ENCODE measurements at places on chromosomes 6 and 20.

DNA sequence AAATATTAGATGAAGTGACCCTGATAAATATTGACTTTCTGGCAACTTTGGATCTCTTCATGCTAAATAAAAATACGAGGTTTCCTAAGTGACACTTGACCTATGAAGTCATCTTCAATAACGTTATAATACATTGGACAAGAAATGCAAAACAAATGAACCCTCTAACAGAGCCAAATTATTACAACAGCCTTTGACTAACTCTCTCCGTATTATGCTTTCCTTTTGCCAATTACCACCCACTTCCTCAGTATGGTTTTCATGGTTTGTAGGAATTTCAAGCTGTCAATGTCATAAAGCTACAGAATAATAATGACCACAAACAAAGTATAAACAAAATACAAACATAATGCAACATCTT is 210.5 kb downstream of the MOXD1 start:
- DNase-seq: no peak

GRCh38 chr6:166970091-166970490 is 13.7 kb upstream of the RNASET2 start:
- no peak for DNase-seq

DNA sequence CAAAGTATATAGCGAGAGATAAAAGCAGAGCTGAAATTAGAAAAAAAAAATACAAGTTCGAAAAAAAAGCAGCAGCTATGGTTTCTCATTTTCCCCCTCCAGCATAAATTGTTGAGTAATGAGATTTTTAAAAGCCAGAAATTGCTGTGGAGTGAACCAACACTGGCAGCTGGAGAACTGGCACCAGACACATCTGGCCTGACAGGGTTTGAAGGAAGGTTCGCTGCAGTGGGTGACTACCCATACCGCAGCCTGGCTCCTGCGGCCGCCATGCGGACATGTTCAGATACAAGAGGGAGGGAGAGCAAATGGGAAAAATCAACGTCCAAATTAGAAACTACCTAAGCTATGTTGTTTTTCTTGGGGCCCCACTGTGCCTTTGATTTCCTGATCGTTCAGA is 3.3 kb downstream of the APCDD1L start:
- no peak for DNase-seq

DNA sequence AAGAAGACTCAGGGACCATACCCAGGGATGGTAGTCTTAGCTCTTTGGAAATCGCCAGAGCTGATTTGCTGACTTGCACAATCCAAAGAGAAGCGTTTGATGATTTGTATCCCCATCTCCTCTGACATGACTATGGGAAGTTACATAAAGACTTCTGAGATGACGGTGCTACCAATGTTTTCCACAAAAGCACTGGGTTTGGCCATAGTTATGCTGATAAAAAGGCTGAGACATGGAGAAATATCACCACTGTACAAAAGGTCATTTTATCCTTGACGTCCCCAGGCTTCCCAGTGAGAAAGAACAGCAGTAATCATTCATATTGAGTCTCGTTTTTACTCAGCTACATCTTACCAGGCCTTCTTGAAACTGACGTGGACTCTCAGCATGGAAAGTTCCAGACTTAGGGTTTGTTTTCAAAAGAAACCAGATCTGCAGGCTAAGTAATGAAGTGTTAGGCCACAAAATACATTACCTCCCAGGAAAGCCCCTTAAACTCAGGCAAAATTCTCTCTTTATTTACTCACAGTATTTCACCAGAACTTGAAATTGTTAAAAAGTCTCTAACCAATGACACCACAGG is 370.3 kb upstream of the JARID2 start:
- DNase-seq: no peak

DNA sequence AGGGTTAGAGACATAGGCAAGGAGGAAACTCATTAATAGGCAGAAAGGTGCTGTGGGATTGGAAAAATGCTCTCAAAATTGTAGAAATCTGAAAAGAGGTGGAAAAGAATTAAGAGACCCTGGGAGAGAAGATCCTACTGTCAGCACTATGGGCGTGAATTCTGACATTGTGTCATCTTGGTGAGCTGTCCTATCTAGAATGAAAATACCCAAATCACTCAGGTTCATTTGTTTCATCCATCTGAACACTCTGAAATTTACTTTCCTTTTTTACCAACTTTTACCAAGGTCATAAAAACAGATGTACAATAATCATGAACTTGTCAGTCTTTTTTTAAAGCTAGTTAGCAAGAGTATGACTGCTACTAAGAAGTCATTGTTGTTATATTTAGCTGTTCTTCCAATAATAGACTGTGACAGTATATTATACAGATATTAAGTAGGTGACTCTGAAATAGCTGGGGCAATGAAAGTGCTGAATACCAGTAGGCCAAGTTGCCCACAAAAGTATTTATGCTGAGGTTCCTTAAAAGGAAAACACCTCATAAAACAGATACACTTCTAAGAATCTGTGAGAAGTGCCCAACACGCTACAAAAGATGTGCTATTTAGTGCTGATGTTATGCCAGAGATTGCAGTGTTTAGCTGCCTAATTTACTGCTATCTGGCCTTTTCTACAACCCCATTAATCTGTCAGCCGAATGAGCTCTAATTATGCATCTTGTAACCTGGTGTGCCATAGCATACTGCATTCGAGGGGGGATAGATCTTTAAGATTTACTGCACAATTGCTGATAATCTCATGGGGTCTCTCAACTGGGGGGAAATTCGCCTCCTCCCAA is 217.5 kb upstream of the SUPT3H start:
- DNase-seq: no peak

- peak; percentile 36 for DNase-seq
These were observed 405 bp downstream of the RNF146 start for GRCh38 chr6:127266892-127267645.

DNA sequence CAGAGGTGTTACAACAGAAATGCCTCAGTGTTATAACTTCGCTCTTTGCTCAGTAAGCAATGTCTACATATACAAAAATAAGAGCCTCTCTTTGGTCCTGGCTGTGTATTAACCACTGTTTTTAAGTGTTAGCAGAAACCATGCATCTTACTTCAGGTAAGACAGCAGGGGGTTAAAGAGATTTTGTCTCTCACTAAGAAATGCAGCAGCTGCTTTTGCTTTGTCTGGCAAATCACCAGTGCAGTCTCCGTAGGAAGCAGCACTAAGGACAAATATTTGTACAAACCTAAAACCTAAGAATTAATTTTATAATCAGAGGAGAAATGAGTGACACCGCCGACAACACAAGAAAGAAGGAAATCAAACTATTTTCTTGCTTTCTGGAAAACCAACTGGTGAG is 758 bp downstream of the SMIM28 start:
- DNase-seq: no peak

DNA sequence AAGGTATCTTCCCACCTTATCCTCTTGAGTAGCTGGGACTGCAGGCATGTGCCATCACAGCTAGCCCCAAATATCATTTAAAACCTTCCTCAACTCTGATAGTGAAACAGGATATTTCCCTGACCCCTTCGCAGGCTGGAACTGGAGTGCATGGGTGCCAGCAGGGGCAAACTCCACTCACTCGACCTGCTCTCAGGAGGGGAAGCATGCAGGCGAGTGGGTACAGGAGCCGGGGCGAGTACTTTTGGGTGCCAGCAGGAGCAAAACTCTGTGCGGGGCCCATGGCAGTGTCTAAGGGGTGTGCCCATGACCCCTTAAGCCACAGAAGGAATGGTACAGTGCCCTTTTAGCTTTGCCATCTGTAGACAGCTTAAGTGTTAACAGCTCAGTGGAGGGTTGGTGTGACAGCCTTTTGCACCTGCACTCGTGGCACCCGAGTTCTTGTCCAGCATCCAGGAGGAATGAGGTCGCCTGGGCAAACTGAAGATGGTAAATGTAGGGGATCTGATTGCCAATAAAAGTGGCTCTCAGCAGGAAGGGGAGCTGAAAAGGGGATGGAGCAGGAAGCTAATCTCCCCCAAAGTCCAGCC is 155.1 kb downstream of the CDK19 start:
- no peak for DNase-seq

DNA sequence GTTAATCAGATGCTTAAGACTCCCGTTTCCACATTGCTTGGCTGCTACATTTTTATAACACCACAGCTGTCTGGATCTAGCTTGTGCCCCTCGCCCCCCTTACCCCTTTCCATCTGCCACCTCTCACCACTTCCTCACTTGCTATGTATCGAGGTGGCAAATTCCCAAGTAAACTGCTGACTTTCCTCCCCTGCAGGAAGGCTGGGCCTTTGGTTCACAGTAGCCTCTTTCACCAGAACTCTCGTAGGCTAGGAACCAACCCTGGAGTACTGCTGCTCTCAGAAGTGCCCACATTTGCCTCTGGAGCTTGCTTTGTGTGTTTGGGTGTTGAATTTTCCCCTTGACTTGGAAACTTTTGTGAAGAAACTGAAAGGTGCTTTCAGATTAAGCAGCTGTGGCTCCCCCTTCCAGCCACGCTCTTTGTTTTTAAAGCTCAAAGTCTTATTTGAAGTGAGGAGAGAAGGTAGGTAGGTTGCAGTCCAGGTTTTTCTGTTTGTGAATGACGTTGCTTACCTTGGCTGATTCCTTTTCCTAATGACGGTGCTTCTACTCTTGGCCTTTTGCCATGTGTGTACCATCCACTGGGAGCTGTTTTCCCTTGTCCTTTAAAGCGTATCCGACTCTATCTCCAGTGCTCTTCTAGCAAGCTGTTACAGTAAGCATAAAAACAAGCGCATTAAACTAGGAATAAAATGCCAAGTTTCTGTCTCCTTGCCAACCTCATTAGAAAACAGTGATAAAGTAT is 90.4 kb downstream of the CARMIL1 start:
- DNase-seq: no peak

DNA sequence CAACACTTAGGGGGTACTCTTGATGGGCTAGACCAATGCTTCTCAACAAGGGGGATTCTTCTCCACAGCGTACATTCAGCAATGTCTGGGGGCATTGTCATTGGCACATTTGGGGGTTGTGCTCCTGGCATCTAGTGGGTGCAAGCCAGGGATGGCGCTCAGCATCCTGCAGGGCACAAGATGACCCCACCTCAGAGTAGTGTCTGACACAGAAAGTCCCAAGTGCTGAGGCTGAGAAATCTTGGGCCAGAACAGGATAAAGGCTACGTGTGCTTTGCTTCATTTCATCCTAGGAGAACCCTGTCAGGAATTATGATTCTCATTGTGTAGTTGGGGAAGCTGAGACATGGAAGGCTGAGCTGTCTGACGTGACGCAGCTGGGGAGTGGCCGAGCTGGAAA is 298.6 kb downstream of the CDH26 start:
- DNase-seq: no peak

DNA sequence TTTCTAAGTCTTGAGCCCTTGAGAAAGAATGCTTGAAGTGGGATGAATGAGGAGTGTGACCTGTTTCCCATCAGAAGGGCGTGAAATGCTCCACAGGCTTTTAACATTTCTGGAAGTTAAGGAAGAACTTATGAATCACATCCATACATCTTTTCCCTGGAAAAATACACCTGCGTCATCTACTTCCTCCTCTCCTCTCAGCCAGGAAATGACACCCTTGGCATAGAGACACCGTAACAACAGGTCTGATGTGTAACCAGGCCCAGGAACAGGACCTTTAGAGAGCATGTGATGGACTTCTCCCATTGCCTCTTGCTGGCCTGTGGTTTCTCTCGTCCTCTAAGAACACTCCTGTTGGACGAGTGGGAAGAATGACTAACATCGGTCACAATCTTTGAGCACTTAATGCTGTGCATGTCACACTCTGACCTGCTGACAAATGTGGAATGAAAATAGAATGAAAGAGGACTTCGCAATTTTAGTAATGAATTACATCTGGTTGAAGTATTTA is 28.5 kb upstream of the CITED2 start:
- no peak for DNase-seq

- DNase-seq: no peak
These were observed 22.3 kb downstream of the PPP1R16B start for GRCh38 chr20:38827770-38828281.

GRCh38 chr20:17453592-17453991 is 77.6 kb downstream of the BFSP1 start:
- no peak for DNase-seq

DNA sequence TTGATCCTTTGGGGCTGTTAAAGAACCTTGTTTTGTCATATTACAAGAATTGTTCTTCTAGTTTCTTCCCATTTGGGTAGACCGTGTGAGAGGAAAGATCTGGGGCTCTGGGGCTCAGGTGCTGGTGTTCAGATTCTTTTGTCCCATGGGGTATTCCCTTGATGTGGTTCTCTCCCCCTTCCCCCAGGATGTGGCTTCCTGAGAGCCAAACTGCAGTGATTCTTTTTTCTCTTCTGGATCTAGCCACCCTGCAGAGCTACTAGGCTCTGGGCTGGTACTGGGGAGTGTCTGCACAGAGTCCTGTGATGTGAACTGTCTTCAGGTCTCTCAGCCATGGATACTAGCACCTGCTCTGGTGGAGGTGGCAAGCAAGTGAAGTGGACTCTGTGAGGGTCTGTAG is 480.5 kb upstream of the MAN1A1 start:
- no peak for DNase-seq

DNA sequence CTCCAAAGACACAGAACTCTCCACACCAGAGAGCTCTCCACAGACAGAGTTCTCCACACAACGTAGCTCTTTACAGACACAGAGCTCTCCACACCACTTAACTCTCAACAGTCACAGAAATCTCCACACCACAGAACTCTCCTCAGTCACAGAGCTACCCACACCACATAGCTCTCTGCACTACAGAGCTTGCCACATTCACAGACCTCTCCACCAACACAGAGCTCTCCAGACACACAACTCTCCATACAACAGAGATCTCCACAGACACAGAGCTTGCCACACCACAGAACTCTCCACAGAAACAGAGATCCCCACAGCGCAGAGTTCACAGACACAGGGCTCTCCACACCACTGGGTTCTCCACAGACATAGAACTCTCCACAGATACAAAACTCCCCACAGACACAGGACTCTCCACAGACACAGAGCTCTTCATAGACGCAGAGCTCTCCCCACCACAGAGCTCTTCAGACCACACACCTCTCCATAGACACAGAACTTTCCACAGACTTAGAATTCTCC is 52.5 kb downstream of the ERMARD start:
- no peak for DNase-seq

- DNase-seq: no peak
These were observed 29.3 kb downstream of the PYGB start for GRCh38 chr20:25277051-25277801.

GRCh38 chr20:10519361-10520046 is 84.4 kb downstream of the SLX4IP start:
- DNase-seq: no peak

- DNase-seq: no peak
These were observed 23.1 kb downstream of the JARID2 start for GRCh38 chr6:15269011-15269410.

DNA sequence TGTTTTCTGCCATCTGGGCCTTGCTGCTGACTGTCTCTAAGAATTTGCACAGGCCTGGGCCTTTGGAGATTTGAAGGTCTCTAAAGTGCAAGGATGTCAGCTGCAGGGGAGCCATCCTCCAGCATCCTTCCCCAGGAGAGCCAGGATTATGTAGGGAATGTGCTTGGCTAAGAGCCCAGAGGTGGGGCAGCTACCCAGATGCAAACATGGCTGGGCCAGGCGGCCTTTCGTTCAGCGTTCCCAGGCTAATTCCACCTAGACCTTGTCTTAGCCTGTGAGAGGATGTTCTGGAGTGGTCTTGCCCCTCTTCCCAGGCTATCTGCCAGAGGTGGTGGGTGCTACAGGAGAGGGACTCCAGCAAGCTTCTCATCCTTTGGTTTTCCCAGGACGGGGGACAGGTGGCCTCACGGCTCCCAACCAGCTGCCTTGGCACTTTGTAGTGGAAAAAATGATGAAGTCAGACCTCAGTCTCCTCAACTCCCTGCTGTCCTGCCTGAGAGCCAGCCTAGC is 7.7 kb upstream of the PTGIS start:
- DNase-seq: no peak

Data from activated T-helper 1 cell treated with Interleukin-2 at 50 U/mL for 16 hours (primary cell).